ENCODE measurements at places on chromosomes 3 and 15.

- DNase-seq, result no peak
Measured at GRCh38 chr3:18264853-18265252, 160.3 kb downstream of the SATB1 start.

DNA sequence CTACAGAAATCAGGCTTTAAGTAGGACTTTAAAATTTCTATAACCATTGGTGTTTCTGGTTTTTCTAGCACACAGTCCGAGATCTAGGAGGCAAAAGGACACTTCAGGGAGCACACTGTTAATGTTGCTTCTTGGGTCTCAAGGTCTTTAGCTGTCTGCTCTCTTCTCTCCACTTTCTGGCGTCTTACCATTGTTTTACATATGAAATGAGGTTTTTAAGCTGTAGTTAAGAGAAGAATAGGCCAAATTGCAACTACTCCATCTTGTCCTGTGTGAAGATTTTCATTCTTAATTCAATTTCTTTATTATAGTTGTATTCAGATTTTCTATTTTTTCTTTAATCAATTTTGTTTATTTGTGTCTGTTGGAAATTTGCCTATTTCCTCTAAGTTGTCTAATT lies 151.4 kb downstream of the WNT7A start:
- no peak for DNase-seq

DNA sequence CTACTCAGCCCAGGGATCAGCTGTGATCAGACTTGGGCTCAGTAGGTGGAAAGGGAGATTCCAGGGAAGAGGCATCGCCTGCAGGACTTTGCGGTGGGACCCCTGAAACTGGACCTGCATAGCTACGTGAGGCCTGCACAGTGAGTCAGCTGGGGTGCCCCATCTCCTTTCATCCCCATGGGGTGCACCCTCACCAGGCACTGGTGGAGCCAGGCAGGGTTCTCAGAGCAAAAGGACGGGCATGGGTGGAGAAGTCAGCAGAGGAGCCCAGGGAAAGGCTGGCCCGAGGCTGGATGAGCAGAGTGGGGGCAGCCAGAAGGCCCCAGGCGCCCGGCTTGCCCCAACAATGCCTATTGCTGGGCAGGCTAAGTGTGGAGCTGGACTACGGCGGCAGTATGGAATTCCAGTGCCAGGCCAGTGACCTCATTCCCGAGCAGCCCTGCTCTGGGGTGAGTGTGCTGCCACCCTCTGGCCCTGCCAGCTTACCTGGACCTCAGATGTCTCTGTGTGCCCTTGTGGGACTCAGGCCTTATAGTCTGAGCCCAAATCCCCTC lies 19.7 kb downstream of the ACAA1 start:
- DNase-seq, result no peak

DNA sequence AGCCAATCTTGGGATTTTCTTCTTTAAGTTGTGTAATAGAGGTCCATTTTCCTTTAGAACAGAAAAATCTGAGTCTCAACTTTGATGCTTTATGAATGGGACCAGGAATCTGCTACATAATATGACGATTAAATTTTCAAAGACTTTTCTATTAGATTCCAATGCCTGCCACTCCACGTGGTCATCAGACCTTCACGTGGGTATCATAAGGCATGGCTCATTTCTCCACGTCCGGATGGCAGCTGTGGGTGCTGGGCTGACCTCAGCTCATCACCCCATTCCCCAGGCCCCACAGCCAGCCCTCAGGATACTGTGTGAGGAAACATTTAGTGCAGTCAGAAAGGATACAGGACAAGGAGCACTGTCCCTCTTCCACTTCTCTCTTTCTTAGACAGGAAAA lies 159.7 kb downstream of the SEMA6D start:
- no peak for DNase-seq

DNA sequence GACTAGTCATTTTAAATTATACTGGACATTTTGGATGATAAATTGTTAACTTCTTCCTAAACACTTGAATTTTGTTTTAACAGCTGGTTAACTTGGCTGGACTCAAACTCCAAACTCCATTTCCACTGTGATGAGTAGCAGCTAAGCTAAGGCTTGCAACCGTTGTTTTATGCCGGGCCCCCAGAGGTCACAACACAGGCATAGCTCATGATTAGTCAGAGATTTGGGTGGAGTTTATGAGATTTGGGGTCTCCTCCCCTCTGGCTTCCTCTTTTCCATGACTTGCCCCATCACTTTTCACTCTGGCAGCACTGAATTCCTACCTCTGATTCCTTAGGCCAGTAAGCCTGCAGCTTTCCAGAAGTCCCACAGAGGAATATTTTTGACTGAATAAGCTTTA lies 12.8 kb downstream of the THAP10 start:
- DNase-seq, result no peak

- no peak for DNase-seq
Measured at GRCh38 chr15:83766339-83766738, 112.4 kb downstream of the ADAMTSL3 start.

DNA sequence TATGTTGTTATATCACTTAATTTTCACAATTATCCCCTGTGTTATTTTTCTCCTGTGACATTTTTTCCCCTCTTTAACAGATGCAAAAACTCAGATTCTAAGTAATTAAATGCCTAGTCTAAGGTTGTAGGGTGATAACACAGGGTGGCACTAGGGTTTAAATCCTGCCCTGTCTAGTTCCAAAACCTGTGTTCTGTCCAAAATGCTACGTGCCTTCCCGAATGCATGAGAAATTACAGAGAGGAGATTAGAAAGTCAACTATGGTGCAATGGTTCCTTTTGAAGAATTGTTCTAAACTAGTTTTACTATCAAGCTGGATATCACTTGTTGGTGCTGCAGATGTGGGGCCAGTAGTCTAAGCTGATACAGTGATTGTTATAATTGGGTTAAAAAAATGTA lies 108.0 kb downstream of the DIPK2A start:
- no peak for DNase-seq

DNA sequence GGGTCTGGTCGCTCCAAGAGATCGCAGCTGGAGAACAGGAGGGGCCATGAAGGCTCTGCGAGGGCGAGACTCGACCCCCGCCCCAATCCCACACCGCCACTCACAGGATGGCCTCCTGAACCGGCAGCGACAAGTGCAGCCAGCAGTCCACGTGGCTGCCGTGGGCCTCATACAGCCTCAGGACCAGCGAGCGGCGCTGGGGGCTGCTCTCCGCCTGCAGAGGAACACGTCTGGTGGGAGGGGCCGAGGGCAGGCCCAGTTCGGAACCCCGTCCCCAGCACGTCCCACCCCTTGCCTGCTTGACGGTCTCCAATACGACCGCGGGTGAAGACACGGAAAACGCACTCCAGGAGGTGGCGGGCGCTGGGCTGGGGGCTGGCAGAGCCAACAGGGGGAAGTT lies 9.2 kb downstream of the NEIL1 start:
- DNase-seq, result no peak

GRCh38 chr3:155984791-155985417 lies 114.5 kb downstream of the GMPS start:
- DNase-seq, result no peak

GRCh38 chr3:66486202-66486601 lies 14.6 kb downstream of the LRIG1 start:
- DNase-seq, result no peak

All from activated naive CD4-positive, alpha-beta T cell treated with anti-CD3 and anti-CD28 coated beads, Interleukin-2, amount 50 U/mL, for 16 hours (primary cell).